ENCODE measurements at places on chromosomes 6 and 20. TPM values are rescaled to one million over a fixed set of nuclear protein-coding genes. Genes with fewer than 3 reads are reported as not detected.

DNA sequence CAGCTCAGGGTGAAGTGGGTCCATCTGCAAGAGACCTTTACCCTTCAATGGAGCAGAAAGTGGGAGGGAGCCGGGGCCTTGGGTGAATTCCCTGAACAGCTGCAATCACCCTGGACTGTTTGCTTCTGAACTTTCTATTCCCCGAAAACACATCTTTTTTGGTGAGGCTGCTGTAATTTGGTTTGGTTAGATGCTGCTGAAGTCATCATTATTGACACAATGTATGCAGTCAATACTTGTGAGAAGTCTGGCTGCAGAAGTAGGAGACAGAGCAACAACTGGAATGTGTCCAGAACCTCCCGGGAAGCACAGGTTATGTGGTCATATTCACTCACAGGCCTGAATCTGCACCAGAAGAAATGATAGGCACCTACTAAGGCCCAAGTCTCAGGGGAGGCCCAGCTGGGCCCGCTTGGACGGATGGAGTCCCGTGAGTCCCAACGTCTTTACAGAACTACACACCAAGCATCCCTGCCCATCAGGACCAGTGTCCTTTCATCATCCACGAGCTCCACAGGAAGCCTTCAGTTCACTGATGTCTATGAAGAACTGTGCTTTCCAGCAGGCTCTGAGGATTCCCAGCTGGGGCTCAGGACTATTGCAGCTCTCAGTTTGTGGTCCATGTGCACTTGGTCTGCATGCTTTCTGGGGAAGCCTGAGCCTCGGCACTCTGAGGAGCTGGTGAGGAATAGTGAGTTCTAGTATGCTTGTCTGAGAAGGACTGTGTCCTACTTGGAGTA is 177.6 kb downstream of the THBS2 start:
- no peak for DNase-seq

DNA sequence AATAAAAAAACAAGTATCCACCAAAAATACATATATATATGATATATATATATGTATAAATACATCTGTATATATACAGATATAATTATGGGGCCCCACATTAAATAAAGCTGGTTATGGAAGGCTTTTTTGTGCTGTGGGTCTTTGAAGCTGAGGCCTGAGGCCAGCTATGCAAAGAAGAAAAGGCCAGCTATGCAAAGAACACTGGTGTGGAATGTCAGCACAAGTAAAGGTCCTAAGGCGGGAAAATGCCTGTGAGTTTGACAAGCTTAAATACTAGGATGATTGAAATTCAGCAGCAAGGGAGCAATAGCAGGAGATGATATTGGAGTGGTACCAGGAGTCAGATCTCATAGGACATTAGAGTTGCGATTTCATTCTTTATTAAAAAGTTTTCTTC is 25.2 kb downstream of the ADGRF1 start:
- DNase-seq, result no peak

- no peak for DNase-seq
Observed at GRCh38 chr6:49911252-49911651, 44.9 kb upstream of the CRISP1 start.

DNA sequence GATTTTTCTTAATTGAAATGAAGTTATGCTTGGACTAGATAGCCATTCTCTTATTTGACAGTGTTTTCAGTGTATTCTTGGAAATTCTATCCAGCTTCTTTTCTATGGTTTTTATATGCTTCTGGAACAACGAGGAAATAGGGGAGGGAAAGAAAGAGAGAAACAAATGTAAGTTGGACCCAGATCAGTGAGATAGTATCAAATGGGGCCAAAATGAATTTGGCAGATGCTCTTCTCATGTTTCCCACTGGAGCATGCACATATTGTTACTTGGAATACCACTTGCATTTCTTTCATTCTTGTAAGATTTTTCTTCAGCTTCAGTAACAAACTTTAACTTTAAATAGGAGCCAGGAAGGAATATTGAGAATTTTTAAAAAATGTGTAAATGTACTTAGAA is 312.3 kb downstream of the PRL start:
- no peak for DNase-seq

DNA sequence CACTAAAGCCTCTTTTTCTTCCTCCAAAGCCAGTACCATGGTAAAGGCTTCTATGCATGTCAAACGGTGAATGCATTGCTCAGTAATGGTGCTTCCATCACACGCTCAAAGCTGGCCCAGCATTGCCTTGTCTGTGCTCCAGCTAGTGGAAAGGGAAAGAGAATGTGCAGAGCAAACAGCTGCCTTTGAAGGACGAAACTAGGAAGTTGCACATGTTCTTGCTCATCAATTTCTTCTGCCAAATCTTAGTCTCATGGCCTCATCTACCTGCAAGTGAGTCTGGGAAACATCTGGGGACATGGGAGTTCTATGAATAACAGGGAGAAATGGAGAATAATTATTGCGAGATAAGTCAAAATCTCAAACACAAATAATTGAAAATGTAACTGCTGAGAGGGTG is 216.5 kb upstream of the SSTR4 start:
- DNase-seq, result no peak

- DNase-seq, result no peak
Observed at GRCh38 chr20:50215101-50215690, 24.6 kb downstream of the CEBPB start.

GRCh38 chr6:114151064-114151690 is 180.2 kb upstream of the HDAC2 start:
- no peak for DNase-seq

DNA sequence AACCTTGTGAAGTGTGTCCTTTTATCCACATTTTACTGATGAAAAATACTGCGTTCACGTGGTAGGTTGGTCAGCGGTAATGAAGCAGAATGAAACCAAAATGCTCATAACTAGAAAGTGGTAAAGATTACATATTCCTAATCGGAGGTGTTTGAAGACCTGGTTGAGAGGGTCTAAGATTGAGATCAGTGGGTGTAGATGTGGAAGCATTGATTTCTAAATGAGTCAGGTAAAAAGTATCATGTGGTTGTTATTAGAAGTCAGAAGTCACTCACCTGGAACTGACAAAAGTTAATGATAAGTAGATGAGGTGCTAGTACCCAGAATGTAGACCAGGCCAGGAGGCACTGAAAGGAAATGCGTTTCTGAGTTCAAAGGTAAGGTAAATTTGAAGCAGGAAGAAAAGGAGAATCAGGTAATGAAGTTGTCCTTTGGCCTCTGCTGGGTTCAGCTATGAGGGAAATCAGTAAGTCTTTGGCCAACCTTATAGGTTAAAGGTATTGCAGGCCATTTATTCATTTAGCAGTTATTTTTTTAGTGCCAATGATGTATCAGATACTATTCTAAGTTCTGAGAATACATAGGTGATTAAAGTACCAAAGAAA is 31.2 kb downstream of the FAM83B start:
- DNase-seq, result no peak

DNA sequence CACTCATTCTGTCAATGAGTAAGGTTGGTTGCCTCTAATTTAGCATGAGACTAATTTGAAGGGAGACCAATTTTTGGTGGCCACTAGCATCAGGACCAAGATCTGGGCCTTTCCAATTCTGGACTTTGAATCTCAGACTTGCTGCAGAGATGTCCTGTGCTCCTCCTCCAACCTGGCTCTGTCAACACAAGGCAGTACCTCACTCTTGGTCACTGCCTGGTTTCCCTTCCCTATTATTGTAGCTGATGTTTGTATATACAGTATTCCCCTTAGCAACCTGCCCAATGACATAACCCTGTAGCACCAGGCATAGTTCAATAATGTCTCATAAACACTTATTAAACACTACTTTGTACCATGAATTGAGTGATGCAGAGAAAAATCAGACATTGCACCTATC is 50.4 kb downstream of the UNC5CL start:
- DNase-seq, result no peak

DNA sequence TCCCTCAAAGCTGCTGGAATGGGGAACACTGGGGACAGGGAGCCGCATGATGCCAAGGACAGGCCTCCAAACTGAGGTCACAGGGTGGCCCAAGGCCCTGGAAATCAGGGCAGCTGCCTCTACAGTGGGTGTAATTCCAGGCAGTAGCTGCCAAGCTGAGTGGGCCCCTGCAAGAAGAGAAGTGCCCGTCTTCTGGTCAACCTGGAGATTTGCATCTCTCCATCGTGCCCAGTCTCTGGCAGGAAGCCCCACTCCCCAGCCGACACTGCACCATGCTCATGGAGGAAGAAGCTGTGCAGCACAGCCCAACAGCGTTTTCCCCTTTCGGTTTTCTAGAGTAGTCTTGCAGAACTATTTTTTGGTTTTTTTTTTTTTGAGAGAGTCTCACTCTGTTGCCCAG is 2.2 kb upstream of the FAM209A start:
- no peak for DNase-seq

GRCh38 chr20:25600632-25601031 is 15.3 kb upstream of the NINL start:
- no peak for DNase-seq

- no peak for DNase-seq
Observed at GRCh38 chr6:35152067-35152707, 11.0 kb upstream of the TCP11 start.

DNA sequence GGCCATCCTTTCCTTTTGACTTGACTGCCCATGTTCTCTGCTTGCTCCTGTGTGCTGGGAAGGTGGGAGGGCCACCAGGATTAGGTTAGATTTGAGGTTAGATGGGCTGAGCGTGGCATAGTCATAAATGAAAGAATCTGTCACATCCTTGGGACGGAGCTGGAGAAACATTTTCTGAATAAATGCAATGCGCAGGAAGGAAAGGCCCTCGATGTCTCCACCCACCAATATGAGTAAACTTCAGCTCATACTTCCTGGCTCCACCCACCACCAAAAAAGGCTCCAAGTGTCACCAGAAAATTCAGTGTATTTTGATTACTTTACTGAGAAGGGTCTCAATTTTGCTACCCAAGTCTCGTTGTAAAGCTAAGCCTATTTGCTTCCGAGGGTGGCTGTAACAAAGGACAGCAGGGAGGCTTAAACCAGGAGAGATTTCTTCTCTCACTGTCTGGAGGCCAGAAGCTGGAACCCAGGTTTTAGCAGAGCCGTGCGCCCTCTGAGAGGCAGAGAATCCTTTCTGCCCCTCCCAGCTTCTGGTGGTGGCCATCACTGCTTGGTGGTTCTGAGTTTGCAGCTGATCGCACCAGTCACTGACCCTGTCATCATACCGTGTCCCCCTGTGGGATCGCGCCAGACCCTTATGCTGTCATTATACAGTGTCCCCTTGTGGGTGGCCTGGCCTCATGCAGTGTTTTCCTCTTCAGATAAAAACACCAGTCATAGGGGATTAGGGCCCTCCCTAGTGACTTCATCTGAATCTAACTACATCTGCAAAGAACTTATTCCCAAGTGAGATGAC is 137.8 kb downstream of the TTLL2 start:
- DNase-seq, result no peak

GRCh38 chr6:65790666-65791065 is 83.6 kb upstream of the EYS start:
- DNase-seq, result no peak

DNA sequence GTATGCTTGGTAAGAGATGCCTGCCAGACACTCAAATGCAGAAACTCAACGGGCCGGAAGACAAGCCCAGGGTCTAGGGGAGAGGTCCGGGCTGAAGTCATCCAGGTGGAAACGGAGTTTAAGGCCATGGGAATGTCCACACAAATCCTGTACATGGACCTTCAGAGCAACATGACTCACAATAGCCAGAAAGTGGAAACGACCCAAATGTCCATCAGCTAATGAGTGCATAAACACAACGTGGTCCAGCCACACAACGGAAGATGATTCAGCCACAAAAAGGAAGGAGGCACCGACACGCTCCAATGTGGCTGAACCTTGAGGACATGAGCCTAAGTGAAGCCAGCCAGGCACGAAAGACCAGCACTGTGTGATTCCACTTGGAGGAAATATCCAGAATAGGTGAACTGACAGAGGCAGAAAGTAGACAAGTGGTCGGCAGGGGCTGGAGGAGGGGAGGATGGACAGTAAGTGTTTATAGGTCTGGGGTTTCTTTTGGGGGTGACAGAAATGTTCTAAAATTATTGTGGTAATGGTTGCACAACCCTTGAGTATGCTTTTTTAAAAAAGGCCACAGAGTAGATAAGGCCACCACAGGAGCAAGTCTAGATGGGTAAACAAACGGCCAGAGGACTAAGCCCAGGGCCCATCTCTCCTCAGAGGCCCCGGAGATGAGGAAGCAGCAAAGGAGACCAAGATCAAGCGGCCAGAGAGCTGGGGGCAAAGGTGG is 105.6 kb downstream of the PREX1 start:
- no peak for DNase-seq

Gene FAM209B
- total RNA-seq, result not detected

Gene PRPH2
- total RNA-seq, result not detected

Gene ZSCAN16
- 5.3 TPM for total RNA-seq

Gene TRIM40
- total RNA-seq, result not detected

Gene KHDRBS2
- total RNA-seq, result not detected

Gene EBF4
- total RNA-seq, result 6.8 TPM

Gene OXT
- total RNA-seq, result not detected

All from Panc1 (cell line).